ENCODE measurements at places on chromosomes 11 and 22.

DNA sequence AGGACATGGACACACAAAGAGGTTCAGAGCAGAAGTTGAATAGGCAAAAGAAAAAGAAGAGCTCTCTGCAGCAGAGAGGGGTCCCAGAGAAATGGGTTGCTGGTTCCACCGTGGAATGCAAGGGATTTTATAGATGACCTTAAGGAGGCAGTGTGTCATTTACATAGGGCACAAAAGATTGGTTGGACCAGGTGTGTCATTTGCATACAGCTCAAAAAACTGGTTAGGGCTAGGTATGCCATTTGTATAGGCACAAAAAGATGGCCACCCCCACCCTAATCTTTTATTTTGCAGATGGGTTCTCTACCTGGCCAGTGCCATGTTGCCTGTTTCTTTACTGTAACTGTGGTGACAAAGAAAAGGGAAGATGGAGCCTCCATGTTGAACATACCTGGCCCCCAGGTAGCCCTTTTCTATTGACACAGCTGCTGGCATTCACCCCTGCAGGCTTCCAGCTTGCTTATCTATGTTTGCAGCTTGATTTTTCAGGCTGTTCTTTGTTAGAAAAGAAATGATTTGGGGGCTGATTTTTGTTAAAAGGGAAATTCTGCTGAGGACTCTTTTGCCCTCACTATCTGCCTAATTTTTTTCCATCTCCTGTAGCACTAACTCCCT lies 3.1 kb upstream of the CAVIN3 start:
- no peak for DNase-seq

GRCh38 chr22:22712092-22712658 lies 67.8 kb downstream of the GGTLC2 start:
- DNase-seq, result no peak

DNA sequence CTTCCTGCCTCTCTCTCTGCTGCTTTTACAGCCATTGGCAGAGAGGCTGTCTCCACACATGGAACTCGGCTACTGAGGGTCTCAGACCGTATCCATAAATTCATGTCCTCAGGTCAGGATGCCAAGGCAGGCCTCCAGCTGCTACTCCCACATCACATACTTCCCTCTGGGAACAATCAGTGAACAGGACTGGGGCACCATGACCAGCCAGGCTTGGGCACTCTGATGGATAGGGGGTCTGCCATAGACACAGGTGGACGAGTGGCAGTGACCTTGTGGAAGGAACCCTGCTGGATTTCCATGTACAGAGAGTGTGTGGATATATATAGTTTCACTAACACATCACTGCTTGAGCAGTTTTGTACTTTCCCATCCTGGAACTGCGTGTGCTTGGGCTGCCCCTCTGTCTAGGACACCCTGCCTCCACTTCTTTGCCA lies 97.7 kb upstream of the PARVA start:
- DNase-seq, result no peak

- DNase-seq, result no peak
Observed at GRCh38 chr22:27581688-27582087, 219.9 kb downstream of the MN1 start.

DNA sequence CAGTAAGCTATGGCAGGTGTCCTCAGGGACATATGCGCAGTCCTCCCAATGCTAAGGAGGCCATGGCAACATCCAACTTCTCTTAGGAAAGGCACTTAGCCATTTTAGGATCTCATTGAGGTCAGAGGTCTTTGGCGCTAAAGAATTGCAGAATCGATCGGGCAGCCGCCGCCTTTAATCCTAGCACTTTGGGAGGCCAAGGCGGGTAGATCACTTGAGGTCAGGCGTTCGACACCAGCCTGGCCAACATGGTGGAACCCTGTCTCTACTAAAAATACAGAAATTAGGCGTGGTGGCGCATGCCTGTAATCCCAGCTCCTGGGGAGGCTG lies 1.2 kb upstream of the CHID1 start:
- DNase-seq, result no peak

DNA sequence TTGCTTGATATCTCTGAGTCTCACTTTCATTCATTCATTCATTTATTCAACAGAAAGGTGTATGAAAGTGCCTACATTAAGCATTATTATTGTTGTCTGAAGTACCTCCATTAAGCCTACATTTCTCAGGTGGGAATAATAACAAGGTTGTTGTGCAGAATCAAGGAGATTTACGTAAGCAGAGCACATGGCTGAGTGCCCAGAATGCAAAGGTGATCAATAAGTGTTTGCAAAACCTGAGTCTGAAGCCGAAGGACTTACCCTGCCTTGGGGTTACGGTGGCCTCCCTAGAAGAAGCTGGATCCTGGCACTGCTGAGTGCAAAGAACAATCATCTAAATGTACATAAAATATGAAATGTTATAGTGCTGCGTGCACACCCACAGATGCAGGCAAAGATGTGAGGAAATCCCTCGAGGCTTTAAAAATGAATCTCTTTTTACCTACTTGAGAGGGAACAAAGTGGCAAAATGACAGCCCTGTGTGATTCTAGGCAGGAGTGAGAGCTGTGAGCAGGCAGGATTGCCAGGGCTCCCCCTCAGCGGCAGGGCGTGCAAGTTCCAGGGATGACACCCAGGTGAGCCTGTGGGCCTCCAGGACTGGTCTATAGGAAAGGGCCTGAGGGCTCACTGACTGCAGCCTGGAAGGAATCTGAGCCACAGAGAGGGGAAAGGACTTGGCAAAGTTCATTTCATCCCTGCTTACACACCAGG lies 133.1 kb upstream of the TBCEL start:
- no peak for DNase-seq

- no peak for DNase-seq
Observed at GRCh38 chr22:17970201-17970708, 54.1 kb downstream of the MICAL3 start.

Data from RWPE1 (cell line).